ENCODE measurements at places on chromosomes 6 and 20.

- DNase-seq = no peak
Observed at GRCh38 chr20:54227751-54228150, 19.9 kb downstream of the PFDN4 start.

GRCh38 chr6:127904160-127904559 lies 3.3 kb upstream of the THEMIS start:
- DNase-seq = no peak

DNA sequence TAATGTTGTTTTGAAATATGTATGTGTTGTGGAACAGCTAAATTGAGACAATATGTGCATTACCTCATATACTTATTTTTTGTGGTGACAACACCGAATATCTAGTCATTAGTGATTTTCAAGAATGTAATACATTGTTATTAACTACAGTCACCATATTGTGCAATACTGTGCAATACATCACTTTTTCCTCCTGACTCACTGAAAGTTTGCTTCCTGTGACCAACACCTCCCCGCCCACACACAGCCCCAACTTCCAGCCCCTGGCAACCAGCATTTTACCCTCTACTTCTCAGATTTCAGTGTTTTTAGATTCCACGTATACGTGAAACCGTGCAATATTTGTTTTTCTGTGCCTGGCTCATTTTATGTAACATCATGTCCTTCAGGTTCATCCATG lies 627.9 kb downstream of the PRKN start:
- peak; percentile 29 for DNase-seq

DNA sequence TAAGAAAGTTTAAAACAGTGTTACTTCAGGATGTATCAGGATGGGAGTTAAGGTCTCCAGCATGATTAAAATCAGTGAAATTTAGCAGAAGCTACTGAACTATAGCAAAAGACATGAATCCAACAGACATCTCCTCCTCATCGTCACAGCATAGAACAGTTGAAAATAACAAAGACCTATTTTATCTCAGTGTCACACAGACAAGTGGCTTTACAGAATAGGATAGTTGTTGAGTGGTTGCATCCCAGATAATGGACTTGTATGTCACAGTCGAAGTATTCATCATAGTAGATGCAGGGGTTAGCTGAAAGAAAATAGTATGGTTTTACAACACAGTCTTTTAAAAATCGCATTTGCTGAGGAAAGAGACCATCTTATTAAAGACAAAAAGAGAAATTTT lies 31.2 kb downstream of the CRISP1 start:
- no peak for DNase-seq

- DNase-seq = no peak
Observed at GRCh38 chr20:59776059-59776603, 157.3 kb downstream of the SYCP2 start.

DNA sequence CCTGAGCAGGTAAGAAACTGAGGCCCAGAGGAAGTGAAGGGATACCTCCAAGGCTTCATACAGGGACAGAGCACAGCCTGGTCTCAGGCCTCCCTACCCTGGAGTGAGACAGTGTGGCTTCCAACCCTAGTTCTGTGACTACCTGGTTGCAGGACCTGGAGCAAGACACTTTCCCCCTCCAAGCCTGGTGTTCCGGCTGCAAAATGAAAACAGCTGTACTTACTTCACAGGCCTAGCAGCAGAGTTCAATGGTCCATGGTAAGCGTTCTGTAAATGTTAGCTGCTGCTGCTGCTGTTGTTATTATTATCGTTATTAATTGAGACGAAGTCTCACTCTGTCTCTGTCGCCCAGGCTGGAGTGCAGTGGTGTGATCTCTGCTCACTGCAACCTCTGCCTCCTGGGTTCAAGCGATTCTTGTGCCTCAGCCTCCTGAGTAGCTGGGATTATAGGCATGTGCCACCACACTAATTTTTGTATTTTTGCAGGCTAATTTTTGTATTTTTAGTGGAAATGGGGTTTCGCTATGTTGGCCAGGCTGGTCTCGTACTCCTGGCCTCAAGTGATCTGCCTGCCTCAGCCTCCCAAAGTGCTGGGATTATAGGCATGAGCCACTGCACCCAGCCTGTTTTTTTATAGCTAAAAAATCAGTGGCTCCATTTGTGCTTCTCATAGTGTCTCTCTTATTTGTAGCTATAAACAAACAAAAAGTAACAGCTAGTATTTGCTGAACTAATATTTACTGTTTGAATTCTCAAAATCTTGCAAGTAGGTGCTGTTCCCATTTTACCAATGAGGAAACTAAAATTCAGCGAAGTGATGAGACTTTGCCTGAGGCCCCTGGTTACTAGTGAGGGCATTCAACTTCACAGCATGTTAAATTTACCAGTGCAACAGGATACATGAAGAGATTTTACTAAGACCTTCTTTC lies 41.9 kb downstream of the COX4I2 start:
- DNase-seq = no peak

- no peak for DNase-seq
Observed at GRCh38 chr6:31861919-31862343, 690 bp downstream of the NEU1 start.

DNA sequence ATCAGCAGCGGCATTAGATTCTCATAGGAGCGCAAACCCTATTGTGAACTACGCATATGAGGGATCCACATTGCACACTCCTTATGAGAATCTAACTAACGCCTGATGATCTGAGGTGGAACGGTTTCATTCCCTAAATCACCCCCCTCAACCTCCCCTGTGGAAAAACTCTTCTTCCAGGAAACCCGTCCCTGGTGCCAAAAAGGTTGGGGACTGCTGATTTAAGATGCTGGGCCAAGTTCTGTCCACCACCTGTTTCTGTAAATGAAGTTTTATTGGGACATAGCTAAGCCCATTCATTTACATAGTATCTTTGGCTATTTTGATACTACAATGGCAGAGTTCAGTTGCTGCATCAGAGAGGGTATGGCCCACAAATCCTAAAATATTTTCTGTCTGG lies 268.2 kb upstream of the PRDM1 start:
- no peak for DNase-seq

GRCh38 chr6:134584847-134585516 lies 267.1 kb upstream of the SGK1 start:
- DNase-seq = no peak

DNA sequence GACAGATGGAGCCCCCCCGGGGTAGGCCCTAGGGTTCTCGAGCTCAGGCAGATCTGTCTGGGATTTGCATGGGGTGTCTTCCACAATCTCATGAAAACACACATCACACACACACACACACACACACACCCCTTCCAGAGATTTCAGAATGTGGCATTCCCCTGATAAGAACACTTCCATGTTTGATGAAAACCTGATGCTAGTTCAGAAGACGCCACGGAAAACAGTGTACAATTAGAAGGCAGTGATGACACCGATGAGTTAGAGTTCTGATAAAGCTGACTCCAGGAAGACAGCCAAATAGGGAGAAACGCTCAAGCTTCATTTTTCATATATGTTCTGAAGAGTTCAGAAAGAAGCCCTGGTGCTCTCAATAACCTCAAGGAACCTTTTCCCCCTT lies 438.7 kb upstream of the JARID2 start:
- no peak for DNase-seq

GRCh38 chr6:152057832-152058498 lies 250.5 kb downstream of the ESR1 start:
- no peak for DNase-seq

- no peak for DNase-seq
Observed at GRCh38 chr6:4635666-4636065, 140.5 kb upstream of the CDYL start.

GRCh38 chr6:64013011-64013410 lies 377.4 kb downstream of the PHF3 start:
- DNase-seq = no peak

DNA sequence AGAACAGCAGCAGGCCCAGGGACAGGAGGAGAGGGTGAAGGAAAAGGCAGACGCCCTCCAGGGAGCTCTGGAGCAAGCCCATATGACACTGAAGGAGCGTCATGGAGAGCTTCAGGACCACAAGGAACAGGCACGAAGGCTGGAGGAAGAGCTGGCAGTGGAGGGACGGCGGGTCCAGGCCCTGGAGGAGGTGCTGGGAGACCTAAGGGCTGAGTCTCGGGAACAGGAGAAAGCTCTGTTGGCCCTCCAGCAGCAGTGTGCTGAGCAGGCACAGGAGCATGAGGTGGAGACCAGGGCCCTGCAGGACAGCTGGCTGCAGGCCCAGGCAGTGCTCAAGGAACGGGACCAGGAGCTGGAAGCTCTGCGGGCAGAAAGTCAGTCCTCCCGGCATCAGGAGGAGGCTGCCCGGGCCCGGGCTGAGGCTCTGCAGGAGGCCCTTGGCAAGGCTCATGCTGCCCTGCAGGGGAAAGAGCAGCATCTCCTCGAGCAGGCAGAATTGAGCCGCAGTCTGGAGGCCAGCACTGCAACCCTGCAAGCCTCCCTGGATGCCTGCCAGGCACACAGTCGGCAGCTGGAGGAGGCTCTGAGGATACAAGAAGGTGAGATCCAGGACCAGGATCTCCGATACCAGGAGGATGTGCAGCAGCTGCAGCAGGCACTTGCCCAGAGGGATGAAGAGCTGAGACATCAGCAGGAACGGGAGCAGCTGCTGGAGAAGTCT lies 25.5 kb downstream of the C20orf173 start:
- no peak for DNase-seq

DNA sequence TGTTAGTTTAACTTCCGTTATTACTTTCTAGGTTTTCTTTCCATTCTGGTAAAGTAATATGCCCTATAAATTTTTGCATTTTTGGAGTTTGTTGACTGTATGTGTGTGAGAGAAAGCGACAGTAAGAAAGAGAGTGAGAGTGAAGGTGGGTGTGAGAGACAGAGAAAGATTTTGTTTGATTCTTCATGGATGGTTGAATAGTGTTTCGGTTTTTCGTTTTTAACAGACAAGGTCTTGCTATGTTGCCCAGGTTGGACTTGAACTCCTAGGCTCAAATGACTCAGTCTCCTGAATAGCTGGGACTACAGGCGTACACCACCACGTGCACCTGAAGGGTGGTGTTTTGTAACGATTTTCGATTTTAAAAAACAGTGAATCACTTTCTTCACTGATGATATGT lies 329.1 kb upstream of the RUNX2 start:
- DNase-seq = no peak

- no peak for DNase-seq
Observed at GRCh38 chr6:170221753-170222400, 69.0 kb downstream of the DLL1 start.

GRCh38 chr6:32369660-32370059 lies 2.0 kb downstream of the TSBP1 start:
- DNase-seq = peak; percentile 41

GRCh38 chr20:50303573-50304500 lies 113.2 kb downstream of the CEBPB start:
- no peak for DNase-seq

GRCh38 chr20:62415354-62416111 lies 8.4 kb upstream of the CABLES2 start:
- no peak for DNase-seq

GRCh38 chr20:4041748-4042411 lies 26.5 kb upstream of the RNF24 start:
- DNase-seq = no peak

DNA sequence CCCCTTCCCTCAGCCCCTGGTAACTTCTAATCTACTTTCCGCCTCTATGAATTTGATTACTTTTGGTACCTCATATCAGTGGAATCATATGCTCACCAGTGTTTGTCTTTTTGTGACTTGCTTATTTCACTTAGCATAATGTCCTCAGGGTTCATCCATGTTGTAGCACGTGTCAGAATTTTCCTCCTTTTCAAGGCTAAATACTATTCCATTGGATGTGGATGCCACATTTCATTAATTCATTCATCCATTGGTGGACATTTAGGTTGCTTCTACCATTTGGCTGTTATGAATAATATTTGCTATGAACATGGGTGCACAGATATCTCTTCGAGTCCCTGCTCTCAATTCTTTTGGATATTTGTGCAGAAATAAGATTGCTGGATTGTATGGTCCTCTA lies 388.6 kb upstream of the SOX4 start:
- no peak for DNase-seq

DNA sequence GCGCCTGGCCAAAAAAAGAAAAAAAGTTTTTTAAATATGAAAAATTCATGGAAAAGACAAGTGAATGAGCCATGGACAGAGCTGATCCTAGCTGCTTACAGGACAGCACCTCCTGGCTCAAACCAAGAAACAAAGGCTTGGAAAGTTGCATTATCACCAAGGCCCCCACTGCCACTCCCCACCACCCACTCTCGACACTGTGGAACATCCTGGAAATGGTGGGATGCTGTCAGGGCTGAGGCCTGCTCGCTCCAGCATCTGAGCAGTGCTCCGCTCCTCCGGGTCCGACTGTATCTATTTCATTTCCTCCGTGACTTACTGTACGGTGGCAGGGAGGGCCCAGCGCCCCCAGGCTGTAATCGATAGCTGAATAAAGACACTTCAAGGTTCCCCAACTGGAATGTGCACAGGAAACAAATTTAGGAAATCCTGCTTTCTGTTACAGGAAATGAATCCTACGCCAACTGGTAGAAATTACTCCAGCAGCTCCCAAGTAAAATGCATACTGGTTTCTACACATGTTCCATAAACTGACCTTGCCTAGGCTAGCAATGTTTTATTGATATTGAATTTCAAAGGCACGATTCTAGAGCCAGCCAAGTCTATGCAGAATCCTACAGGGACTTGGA lies 109.5 kb upstream of the NFATC2 start:
- no peak for DNase-seq

- DNase-seq = no peak
Observed at GRCh38 chr6:37099442-37099841, 70.5 kb upstream of the PIM1 start.

- DNase-seq = no peak
Observed at GRCh38 chr6:31971279-31971992, 502 bp downstream of the DXO start.

DNA sequence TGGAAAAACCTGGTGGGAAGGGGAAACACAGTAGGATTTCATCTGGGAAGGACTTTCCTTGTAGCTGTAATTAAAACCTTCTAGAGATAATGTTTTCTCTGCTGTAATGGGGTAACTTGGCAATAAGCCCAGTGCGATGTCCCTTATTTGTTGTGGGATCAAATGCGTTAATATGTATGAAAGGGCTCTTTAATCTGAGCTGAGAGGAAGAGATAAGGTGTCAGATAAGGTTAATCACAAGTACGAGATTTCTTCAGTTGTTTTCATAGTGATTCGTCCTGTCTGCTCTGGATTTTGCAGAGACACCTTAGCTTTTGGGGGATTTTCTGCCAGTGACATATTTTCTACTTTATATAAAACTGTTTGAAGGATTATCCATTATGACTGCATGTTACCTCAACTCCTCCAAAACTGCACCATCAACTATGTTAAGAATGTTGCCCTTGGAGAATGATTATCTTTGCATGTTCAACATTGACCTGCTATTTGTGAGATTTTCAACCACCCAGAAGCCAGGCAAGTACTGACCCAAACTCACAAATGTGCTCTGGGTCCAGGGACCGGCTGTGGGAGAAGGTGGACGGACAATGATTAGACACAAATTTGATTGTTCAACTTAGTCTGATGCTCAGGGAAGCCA lies 21.2 kb upstream of the ELOVL5 start:
- DNase-seq = no peak
